Stimulated activated CD8-positive, alpha-beta memory T cell treated with anti-CD3 and anti-CD28 coated beads, Interleukin-4, amount 100 ng/mL, for 1 hour (primary cell): ENCODE measurements at places on chromosomes 5 and 9.

- DNase-seq, result peak; percentile 17
Measured at GRCh38 chr5:32092938-32093812, 80.9 kb downstream of the GOLPH3 start.

DNA sequence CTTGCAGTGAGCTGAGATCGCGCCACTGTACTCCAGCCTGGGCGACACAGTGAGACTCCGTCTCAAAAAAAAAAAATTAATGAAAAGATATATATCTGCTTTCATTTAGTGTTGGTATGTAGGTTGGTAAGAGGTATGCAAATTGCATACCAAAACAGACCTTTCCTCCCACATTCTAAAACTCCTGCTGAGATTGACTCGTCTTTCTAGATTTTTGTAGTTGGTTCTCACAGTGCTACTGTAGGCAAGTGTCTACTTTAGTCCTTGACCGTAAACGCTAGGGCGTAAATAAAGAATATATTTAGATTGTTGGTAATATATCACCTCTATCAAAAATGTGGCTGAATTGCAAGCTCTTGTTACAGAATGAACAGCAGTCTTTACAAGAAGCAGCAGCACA lies 445.9 kb downstream of the CHSY3 start:
- no peak for DNase-seq

DNA sequence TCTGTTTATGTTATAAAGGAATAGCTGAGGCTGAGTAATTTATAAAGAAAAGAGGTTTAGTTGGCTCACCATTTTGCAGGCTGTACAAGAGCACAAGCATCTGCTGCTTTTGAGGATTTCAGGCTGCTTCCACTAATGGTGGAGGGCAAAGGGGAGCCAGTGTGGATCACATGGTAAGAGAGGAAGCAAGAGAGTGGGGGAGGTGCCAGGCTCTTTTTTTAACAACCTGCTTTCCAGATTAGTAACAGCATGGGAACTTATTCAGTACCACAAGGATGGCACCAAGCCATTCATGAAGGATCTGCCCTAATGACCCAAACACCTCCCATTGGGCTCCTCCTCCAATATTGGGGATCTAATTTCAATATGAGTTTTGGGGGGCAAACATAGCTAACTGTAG lies 40.4 kb downstream of the CCL28 start:
- no peak for DNase-seq

DNA sequence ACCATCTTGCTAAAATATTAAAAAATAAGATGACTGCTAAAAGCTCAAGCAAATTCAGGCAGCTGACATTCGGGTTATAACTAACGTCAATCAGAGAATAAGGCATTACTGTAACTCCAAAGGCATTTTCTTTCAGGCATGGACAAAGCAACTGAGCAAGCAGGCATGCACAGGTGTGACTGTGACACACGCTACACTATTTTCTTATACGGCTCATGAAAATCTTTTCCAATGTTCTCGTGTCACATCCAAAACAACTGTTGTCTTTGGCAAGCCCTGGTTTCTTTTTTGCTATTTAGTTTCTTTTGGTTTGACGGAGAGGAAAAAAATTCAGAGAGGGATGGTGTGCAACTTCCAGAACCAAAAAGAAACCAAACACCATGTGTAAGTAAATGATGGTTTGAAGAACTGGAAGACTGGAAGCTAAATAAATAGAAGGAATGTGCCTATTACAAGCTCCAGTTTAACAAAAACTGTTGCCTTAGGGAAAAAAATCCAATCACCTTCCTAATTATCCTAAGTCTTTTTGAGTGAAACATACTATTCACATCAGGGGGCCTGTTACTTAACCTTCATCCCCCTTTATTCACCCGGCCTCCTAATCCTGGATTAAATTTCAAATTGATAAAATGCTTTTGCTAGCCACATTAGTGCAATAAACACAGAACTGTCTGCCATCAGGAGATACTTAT lies 277.6 kb downstream of the PSAT1 start:
- no peak for DNase-seq

GRCh38 chr9:19521205-19521604 lies 112.4 kb downstream of the ACER2 start:
- DNase-seq, result no peak

GRCh38 chr9:83538172-83538889 lies at the start of gene FRMD3:
Gene FRMD3 (minus strand): TSS chr9:83538401. CDS start chr9:83538231, 170 bp downstream.
- no peak for DNase-seq

- no peak for DNase-seq
Measured at GRCh38 chr9:137053944-137054931, at the start of gene ENTPD2. Gene ENTPD2 (minus strand): TSS chr9:137054061. CDS start chr9:137053997, 64 bp downstream.

DNA sequence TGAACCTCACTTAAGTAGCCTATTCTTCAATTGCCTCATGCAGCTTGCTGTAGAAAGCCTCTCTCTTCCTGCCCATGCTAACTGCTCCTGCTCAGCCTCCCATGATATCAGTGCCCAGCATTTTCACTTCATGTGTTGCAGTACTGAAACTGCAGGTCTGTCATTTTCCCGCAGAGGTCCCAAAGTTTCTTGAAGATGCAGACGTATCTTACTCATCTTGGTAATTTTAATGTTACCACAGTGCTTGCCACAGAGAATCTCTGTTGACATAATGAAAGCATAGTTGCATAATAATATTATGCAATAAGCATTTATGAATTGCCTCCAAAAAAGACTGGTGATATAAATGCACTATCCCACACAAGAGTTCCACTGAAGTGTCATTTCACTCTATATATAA lies 561.1 kb upstream of the DAP start:
- no peak for DNase-seq

DNA sequence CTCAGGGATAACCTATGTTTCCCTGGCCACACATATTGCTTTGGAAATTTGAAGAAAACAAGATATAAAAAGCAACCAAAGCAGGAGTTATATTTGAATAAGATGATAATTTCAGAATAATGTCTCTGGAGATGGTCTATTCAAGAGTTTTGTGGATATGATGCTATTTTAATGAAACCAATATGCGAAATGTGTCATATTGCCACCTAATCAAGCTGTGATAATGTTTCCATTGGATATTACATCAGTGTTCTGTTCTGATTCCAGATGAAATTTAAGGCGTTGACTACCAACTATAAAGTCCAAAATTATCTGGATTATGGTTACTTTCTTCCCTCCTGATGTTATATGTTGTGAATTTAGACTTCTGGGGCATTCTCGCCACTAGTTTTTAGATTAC lies 27.6 kb upstream of the NUDT12 start:
- no peak for DNase-seq

- DNase-seq, result no peak
Measured at GRCh38 chr5:321230-321725, at the start of gene AHRR. Gene AHRR (plus strand): TSS chr5:321714. CDS start chr5:343903, 22,189 bp downstream.

GRCh38 chr5:151288180-151288579 lies 15.4 kb downstream of the SLC36A3 start:
- DNase-seq, result no peak

DNA sequence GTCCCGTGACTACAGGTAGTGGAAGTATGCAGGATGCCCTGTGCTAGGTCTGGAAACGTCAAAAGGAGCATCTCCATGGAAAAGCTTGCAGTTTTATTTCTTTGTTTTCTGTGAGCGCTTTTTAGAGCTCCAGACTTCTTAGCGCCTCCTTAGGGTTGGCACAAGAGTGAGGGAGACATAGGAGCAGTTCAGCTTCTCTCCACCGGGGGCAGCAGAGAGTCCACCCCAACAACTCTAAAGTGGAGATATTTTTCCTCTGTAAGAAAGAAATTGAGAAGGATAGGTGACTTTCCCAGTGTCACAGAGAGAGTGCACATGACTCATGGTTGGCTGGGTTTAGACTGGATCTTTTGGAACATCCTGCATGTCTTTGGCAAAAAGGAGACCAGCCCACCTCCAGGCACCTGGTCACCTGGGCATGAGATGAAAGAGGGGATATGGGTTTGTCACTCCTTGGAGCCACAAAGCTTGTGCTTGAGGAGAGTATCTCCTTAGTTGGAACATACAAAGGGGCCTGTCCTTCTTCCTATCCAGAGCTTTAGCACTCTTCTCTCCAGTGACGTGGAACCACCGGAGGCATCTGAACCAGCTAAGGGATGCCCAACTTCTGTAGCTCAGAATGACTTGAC lies 637.7 kb downstream of the SEMA5A start:
- no peak for DNase-seq

DNA sequence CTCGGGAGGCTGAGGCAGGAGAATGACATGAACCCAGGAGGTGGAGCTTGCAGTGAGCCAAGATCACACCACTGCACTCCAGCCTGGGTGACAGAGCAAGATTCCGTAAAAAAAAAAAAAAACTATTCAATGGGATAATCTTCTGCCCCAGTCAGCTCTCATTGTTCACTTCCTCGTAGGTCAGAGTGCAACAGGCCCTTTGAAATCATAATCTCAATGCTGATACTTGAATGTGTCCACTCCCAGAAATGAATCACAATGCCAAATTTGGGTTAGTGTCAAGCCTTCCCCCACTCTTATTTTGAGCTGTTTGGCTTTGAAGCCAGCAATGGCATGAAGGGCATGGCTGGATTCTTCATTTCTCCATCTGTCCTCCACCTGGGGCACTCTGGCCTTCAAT lies 610.3 kb upstream of the KLF4 start:
- DNase-seq, result no peak

GRCh38 chr5:54148858-54149257 lies 161.5 kb downstream of the ARL15 start:
- no peak for DNase-seq

DNA sequence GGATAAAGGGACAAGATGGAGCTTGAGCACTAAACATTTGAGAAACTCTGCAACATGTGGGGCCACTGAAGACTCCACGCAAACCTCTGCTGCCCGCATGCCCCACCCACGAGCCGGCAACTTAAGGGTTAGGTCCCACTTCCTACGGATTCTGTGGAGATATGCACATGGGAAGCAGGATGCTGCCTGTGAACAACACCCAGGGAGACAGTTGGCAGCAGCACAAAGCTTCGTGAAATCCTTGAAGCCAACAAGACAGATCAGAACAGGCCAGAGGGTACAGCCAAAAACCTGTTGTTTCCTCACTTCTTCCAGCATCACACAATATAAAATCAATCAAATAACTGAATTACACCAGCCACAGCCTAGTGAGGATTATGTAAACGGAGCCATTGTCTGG lies 270.4 kb downstream of the ENC1 start:
- DNase-seq, result no peak

DNA sequence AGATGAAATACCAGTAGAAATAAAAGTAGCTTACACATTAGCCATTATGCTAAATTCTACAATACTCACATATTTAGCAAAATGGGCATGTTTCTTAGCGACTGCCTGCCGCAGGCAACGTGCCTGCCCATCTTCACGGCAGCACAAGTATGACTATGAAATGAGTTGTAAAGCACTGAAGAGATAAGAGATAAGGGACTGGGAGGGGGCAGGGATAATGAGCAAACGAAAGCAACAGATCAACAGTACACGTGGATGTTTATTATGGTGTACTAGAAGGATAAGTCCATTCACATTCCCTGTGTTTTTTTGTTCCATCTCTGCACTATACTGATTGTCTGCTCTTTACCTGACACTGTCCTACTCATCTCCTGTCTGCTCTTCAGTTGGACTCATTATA lies 44.1 kb upstream of the KCNN2 start:
- DNase-seq, result no peak

DNA sequence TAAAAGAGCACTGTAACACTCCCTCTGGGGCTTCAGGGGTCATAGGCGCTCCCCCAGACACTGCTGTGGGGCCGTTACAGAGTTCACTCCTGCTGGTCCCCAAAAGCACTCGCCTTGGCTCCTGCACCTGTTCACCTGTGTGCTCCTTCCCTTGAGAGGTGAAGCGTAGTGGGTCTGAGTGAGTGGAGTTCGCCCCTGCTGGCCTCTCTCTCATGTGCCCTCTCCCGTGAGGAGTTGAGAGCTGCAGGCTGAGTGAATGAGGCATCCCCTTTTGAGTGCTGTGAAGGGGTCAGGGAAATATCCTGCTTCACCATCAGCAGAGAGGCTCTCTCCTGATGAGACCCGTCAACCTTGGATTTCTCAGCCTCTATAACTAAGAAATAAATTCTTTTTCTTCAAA lies 134.6 kb upstream of the TUT7 start:
- DNase-seq, result no peak

DNA sequence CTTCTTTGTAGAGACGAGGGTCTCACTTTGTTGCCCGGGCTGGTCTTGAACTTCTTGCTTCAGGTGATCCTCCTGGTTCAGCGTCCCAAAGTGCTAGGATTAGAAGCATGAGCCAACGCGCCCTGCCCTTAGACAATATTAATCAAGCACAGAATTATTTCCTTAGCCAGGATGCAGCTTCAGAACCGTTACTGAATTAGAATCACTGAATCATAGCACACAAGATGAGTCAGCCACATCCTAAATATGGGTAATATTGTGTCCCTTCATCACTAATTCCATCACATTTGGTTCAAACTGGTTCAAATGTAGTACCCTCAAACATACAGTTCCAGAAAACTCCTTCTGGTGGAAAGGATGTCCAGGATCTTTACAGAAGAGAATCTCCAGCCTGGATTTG lies 82.7 kb downstream of the BNC2 start:
- no peak for DNase-seq

DNA sequence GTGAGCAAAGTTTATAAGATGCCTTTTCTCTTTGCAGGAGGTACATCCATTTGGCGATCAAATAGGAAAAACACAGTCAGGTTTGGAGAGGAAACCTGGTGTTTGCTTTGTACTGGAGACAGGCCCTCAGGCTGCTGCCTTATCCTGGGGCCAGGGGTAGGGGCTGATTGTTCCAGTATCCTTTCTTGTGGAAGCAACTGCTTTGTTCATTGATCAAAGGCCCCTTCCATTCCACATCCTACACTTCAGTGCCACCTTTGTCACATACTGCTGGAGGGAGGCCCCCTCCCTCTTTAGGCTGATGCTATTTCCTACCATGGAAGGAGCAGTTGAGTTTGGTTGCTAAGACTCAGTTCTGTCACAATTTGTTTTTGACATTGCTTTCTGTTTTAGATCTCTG lies 778.1 kb downstream of the TLR4 start:
- DNase-seq, result no peak

DNA sequence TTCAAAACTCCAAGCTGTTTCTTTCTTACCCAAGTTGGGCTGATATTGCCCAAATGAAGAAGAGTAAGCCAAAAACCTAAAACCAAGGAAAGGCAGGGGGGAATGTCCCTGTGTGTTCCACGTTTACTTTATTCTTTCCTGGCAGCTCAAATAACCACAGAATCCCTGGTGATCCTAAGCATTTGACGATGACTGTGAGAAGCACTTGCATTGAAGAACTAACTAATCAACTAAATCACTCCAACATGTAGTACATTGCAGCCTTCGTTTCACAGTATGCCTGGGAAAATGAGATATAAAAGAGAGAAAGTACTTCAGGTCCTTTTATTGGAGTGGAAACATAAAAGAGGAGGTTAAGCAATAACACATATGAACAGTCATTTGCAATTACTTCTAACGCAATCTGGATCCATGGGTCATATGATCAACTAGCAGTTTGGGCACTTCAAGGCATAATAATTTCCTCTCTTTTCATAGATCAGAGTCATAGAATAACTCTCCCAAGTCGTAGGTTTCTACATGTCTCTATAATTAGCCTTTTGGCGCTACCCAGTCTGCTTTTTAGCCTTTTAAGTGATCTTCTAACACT lies 338.4 kb downstream of the TMEM167A start:
- no peak for DNase-seq

- DNase-seq, result no peak
Measured at GRCh38 chr9:70127540-70128416, 84.1 kb downstream of the MAMDC2 start.

- DNase-seq, result no peak
Measured at GRCh38 chr5:89374818-89375521, 492.0 kb upstream of the MEF2C start.

- no peak for DNase-seq
Measured at GRCh38 chr5:39933061-39933460, 508.3 kb upstream of the DAB2 start.

- no peak for DNase-seq
Measured at GRCh38 chr5:33322632-33323031, 118.1 kb upstream of the TARS1 start.
